ENCODE measurements at places on chromosomes 4 and X. TPM values are rescaled to one million over a fixed set of nuclear protein-coding genes. Genes with fewer than 3 reads are reported as not detected.

Gene GPM6B
- 1.1 TPM for total RNA-seq

Gene CD38
- 0.07 TPM for total RNA-seq

Gene ERVMER34-1
- not detected for total RNA-seq

Gene DEFB131A
- not detected for total RNA-seq

Gene SPP1
- not detected for total RNA-seq

Gene TCP11X2
- total RNA-seq, result not detected

Gene SNCA
- 120 TPM for total RNA-seq

Gene DLG3
- 3.0 TPM for total RNA-seq

Gene PDE6B
- 3.9 TPM for total RNA-seq

Gene FMR1NB
- total RNA-seq, result not detected

Gene QRFPR
- total RNA-seq, result not detected

Gene FAM47E
- total RNA-seq, result under 0.01 TPM

Gene UGT2B7
- total RNA-seq, result not detected

Gene SPANXB1
- not detected for total RNA-seq

Gene TMSB15C
- total RNA-seq, result 2.5 TPM

Gene DDIT4L
- 13.7 TPM for total RNA-seq

Gene CAPN6
- not detected for total RNA-seq

Gene IL2
- total RNA-seq, result not detected

Gene CXCL6
- total RNA-seq, result 3.0 TPM

Gene MAGEB10
- total RNA-seq, result not detected

Data from pulmonary artery endothelial cell (primary cell).